ENCODE measurements at places on chromosomes 12 and 14. TPM values are rescaled to one million over a fixed set of nuclear protein-coding genes. Genes with fewer than 3 reads are reported as not detected.

DNA sequence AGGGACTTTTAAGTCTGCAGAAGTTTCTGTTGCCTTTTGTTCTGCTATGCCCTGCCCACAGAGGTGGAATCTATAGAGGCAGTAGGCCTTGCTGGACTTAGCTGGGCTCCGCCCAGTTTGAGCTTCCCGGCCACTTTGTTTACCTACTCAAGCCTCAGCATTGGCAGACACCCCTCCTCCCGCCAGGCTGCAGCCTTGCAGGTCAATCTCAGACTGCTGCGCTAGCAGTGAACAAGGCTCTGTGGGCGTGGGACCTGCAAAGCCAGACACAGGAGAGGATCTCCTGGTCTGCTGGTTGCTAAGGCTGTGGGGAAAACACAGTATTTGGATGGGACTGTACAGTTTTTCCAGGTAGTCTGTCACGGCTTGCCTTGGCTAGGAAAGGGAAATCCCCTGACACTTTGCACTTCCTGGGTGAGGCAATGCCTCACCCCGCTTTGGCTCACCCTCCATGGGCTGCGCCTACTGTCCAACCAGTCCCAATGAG lies 43.7 kb downstream of the CCDC59 start:
- DNase-seq = no peak

DNA sequence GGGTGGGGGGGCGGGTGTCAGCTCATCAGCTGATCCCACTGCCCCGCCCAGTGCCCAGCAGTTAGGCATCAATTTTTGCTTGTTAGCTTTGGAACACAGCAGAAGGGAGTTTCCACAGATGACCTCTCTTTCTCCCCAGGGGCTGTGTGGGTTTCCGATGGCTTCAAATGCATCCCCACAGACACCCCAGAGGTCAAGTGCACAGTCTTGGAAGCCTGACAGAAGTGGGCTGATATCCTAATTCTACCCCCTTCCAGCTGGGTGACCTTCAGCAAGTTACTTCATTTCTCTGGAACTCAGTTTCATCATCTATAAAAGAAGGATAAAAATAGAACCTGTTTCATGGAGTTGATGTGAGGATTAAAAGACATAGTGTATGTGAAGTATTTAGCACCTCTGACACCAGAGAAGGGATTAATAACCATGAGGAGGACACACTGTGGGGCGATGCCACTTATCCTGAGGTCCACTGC lies 22.0 kb downstream of the TTC9 start:
- DNase-seq = no peak

- DNase-seq = no peak
Observed at GRCh38 chr14:36524220-36524837, 4.3 kb upstream of the NKX2-1 start.

DNA sequence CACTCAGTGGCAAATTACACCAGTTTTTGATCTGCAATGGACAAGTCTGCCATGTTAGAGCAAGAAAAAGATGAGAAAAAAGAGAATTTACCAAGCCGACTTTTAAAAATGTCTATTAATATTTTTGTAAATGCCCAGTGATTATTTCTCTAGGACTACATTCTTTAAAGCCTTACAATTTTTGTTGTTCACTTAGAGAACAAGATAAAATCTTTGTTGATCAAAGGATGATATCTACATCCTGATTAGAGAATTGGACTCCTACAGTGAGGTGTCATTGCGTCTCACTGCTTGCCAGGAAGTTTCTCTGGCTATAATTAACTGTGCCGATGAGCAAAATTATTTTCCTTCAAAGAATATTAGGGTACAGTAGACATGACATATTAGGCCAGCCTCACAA lies 1.7 kb upstream of the CFAP54 start:
- DNase-seq = no peak

DNA sequence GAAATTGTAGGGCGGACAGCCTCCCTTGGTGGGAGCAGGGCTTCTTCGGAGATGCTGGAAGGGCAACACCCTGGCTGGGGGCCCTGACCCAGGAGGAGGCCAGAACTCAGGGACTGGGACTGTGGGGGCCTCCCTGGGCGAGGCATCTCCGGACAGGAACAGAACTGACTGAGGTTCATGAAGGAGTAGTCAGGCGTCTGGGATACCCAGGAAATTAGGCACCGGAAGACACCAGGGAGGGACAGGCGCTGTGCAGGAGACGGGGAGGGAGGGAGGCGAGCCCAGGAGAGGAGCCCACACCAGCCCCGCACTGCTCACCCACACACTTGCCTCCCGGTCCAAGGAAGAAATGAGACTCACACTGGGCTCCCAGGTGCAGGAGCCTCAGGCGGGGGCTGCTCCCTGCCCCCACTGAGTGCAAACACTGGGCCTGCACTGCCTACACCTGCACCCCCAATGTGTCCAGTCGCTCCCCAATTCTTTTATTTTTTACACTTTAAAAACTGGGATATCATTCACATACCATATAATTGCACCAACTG lies 262.6 kb upstream of the SFSWAP start:
- no peak for DNase-seq

The NOS1 gene
- not detected for total RNA-seq

The ACSS3 gene
- 0.28 TPM for total RNA-seq

The ATL1 gene
- total RNA-seq = 2.3 TPM
